Stimulated activated CD8-positive, alpha-beta memory T cell treated with anti-CD3 and anti-CD28 coated beads, Interleukin-4, amount 100 ng/mL, for 1 hour (primary cell): ENCODE measurements at places on chromosomes 7 and 10.
A peak's percentile ranks its signal among the peaks of the same experiment; 100 is the strongest.

DNA sequence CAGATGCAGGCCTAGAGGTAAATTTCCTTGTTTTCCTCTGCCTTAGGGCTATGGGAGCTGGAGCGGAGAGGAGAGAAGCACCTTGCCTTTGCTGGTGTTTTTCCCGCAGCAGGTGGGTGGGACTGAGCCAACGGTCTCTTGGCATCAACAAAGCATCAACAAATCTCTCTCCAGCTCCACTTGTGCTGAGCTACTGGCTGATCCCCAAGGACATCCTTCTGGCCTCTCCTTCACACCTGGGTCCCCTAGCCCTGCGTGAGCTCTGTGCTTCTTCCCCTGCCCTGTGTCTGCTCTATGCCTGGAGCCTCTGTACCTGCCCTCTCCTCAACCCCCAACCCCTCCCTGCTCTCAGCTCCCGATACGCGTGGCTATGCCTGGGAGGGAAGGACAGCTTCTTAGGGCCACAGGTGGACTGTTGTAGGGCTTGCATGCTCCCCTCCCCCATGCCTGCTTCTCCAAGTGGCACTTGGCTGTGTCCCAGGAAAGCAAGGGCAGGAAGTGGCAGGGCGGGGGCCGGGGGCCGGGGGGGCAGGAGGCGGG, 3.2 kb upstream of the CLDN4 start:
- DNase-seq, result no peak

DNA sequence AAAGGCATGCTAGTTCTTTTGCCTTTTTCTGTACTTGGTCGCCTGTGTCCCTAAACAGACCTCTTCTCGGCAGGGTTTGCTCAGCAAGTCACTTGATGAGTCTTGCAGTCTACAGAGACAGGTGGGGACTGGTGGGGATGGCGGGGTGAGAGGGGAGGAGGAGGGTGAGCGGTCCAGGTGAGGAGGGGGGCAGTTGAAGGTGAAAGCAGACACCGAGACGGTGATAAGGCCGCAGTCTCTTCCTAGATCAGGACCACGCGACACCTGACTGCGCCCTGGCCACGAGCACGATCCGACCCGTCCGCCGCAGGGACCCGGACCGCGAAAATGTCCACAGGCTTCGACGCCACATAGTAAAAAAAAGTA, 566 bp downstream of the ASNS start:
- DNase-seq, result no peak

DNA sequence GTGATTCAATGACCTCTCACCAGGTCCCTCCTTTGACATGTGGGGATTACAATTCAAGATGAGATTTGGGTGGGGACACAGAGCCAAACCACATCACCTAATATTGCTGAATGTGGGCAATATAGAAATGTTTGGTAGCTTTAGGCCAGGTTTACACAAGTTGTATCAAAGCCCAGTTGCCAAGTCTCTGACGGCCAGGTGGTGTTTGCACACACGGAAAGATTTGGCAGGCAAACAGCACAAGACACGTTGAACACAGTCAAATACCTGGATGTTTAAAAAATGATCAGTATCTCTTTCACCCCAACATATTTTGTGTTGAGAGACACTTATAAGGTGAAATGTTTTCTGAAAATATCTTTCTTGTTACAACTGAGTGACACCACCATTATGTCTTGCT, 294.4 kb upstream of the MKI67 start:
- no peak for DNase-seq

- no peak for DNase-seq
Observed at GRCh38 chr7:16978358-16979244, 96.8 kb upstream of the AGR3 start.

DNA sequence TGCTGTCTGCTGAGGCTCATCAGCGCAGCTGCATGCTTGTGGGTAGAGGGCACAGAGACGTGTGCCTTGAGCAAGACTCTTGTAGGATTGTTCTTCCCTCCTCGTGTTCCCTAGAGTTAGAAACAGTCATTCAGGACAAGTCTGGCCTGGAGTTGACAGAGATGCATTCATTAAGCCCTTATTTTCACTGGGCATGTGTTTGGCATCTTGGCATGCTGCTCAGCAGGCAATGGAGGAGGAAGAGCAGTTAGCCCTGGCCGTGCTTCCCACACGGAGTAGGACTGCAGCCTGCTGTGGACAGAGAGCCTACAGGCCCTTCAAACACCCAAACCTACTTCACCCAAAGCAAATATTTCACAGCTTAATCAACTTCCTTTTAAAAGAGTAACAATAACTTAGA, 73.0 kb upstream of the GJD4 start:
- no peak for DNase-seq

GRCh38 chr10:114258274-114258840, 19.3 kb downstream of the VWA2 start:
- no peak for DNase-seq

DNA sequence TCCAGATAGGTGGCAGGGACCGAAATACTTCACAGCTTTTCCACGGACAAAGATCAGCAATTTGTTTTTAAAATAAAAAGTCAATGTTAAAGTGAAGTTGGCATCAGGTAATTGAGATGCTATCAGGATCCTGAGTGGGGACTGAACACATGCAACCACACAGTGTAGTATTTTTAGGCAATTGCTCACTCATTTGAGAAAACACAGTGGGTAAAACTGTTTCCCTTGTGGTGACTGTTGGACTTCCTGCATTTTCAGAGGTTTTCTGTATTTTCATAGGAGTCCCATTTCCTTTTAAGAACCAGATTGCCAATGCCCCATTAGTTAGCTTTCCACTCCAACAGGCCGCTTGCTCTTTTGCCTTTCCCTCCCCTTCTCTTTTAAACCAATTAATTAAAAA, 159.5 kb upstream of the ZNF32 start:
- no peak for DNase-seq

- DNase-seq, result no peak
Observed at GRCh38 chr7:29853789-29854188, 47.5 kb downstream of the WIPF3 start.

DNA sequence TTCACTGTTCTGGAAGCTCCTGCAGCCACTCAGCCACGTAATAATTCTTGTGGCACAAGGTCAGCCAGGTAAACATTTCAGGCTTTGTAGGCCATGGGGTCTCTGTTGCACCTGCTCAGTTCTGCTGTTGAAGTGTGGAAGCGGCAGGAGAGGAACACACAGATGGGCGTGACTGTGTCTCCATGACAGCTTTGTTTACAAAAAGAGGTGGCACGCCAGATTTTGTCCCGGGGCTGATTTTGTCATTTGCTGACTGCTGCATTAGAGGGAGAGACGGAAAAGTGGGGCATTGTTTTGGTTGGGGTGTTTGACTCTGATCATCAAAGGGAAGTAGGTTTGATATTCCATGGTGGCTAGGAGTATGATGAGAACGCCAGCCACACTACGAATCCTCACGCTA, 103.1 kb downstream of the PRKAG2 start:
- DNase-seq, result no peak

DNA sequence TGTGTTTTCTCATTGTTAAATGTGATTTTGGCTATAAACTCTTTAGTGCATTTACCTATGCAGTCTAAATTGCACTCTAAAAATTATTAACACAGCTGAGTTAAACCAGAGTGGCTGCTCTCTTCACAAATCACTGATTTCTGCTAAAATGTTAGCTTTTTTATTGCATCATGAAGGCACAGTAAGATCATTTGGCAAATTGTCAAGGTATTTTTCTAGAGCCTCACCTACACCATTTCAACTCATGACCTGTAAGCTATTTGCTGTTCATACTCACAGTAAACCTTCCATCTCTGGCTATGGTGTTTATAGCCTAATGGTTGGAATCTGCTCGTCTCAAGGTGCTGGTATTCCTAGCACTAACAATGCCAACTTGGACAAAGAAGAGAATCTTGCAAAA, 25.7 kb downstream of the NDUFB2 start:
- no peak for DNase-seq

GRCh38 chr7:121504482-121504881, 108.4 kb upstream of the FAM3C start:
- DNase-seq, result no peak

DNA sequence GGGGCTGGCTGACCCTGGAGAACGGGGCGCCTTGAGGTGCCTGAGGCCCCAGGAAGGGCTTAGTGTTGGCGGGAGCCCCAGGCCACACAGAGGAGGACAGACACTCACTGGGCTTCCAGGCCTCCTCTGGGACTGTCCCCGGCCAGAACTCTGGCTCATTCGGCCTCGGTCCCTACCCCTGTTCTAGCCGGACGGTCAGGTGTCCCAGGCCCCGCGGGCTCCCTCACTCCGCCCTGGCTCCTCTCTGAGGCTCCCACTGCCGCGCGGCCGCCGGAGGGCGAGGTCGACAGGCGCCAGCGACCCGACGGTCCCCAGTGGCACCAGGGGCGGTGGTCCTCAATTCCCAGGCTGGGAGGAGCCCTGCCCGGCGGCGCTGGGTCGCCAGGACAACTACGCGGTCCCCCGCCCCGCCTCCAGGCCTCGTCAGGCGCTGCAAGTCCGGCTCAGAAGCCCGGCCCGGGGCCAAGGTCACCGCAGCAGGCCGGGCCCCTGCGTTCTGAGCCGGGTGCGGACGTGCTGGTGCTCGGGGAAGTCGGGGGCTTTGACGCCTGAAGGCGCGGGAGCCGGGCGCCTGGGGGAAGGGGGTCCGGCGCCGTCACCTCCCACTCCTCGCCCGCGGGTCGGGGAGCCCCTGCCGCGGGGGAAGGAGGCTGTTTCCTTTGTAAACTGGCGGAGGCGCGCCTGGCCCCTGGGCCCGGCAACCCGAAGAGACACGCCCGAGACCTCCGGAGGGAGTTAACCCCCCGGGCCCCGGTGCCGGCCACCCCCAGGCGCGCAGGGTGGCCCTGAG, 1.1 kb upstream of the PWWP2B start:
- DNase-seq, result no peak

GRCh38 chr10:75019370-75019769, 92.1 kb upstream of the SAMD8 start:
- DNase-seq, result no peak

DNA sequence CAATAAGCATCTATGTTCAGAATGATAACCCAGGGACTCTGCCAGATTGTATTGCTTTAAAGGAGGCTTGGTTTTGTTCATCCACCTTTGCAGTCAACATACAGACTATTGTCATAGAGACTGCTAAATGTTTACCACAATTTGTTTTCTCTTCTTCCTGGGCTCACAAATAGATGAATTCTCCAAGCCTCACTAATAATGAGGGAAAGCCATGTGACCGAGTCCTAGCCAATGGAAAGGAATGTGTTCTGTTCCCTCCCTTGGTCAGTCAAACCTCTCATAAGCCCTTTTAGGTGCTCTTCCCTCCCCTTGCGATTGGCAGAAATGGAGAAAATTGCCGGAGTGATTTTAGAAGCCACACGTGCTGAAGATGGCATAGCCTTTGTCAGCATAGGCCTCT, 136.9 kb downstream of the RTKN2 start:
- DNase-seq, result no peak

GRCh38 chr7:92359801-92360200, 87.5 kb upstream of the GATAD1 start:
- DNase-seq, result no peak

GRCh38 chr10:4656576-4657194, 169.3 kb upstream of the AKR1E2 start:
- no peak for DNase-seq

DNA sequence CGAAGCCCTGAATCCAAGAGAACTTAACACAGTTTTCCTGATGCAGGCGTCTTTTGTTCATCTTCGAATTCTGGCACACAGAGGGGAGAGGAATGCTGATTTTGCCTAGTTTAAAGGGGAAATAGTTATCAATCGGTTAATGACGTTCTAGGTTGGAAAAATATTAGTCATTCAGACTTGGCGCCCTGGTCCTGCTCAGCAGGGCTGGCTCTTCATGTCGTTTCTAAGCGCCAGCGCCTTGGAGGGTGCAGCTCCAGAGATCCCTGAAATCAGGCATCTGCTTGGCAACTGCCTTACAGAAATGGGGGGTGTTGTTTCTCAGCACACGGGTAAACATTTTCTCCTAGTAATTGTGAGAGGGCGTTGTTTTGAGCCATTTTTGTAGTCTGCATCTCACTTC, 1.3 kb upstream of the PRTFDC1 start:
- DNase-seq, result no peak

DNA sequence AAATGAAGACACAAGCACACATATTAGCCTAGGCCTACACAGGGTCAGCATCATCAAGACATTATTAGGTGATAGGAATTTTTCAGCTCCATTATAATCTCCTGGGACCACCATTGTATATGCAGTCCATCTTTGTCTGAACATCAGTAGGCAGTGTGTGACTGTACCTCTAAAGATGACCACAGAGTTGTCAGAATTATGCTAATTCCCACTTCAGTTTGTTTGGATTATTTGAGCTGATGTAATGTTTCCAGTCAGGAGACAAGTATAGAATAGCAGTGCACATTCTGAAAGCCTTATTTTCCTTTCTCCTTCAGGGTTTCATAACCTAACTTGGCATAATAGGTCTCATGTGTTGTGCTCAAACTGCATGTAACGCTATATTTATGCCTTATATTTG, 306.4 kb downstream of the NXPH1 start:
- no peak for DNase-seq

DNA sequence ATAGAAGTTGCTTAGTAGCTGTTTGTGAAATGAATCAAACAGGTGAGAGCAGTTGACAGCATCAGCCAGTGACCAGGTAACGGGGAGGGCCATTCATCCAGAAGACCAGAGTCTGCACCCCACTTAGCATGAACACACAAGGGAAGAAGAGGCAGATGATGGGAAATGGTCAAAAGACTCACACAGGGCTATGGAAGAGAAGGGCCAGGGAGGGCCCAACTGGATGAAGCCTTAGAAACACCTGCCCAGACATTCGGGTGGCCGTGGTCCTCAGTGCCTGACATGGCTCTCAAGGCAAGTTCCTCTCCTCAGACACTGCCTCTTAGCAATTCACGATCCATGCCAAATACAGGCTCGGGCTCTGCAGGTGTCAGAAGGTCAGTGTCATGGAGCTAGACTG, 354.1 kb downstream of the TCERG1L start:
- no peak for DNase-seq

GRCh38 chr7:27737616-27738015, 2.3 kb upstream of the TAX1BP1 start:
- no peak for DNase-seq

DNA sequence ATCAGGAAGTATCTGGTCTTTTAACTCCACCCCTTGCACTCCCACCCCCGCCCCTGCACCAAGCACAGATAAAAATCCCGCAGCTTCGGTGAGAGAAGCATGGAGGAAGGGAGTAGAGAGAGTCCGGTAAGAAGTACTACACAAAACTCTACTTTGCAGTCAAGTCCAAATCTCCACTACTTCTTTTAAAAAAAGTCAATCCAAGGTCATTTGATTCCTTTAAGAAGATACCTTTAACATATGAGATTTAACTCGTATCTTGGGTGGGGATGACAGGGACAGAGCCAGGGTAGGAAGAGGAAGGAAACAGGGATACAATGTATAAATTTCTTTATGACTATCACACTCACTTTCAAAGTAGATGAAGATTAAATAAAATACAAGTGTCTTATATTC, 132.1 kb downstream of the NRBF2 start:
- peak; percentile 16 for DNase-seq
